ENCODE measurements at places on chromosomes 2 and 18.

GRCh38 chr2:31980674-31981356, 30.0 kb downstream of the MEMO1 start:
- no peak for DNase-seq

DNA sequence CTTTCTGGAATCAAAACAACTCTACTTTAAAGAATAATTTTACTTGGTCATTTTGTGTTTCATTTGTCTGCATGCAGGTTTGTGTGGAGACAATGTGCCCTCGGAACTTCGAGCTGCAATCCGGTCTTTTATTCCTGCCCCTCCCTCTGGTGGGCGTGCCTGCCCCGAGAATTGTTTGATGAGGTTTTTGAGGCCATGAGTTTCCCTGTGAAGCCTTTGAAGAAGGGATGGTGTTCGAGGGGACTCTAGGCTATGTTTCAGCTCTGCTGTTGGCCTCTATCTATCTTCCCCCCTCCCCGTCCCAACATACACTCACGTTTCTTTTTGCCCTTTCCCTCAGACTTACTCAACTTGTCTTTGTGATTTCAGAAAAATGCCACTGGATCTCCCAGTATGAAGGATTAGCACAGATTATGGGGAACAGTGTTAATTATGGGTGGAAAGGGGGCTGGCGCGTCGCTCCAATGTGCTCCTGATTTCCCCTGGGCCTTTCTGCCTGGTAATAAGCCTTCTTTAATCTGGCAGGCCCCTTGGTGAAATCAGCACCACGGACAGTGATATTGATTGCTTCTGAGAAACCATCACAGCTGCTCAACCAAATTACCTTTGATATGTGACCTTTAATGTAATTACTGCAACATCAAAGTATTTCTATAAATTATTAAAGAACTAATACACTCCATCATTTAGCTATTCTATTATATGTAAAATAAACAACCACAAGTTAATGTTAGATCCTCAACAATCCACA, 82.2 kb downstream of the CELF4 start:
- no peak for DNase-seq

- DNase-seq: no peak
Observed at GRCh38 chr2:151367571-151367970, 10.2 kb downstream of the TNFAIP6 start.

GRCh38 chr2:126527836-126528490, 128.0 kb upstream of the GYPC start:
- DNase-seq: peak; percentile 28

DNA sequence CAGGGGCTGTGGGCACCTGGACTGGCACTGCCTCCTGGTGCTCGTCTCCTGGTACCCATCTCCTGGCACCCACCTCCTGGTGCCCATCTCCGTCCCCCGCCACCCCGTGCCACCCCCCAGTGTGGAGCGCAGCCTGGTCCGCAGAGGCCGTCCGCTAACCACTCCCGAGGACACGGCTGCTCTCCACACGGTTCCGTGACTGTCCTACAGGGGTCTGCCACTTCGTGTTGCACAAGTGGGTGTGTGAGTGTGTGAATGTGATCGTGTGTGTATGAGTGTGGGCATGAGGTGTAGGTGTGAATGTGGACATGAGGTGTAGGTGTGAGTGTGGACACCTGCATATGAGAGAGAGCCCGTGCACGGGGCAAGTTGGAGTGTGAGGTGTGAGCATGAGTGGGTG, 119.4 kb upstream of the HS6ST1 start:
- DNase-seq: no peak

DNA sequence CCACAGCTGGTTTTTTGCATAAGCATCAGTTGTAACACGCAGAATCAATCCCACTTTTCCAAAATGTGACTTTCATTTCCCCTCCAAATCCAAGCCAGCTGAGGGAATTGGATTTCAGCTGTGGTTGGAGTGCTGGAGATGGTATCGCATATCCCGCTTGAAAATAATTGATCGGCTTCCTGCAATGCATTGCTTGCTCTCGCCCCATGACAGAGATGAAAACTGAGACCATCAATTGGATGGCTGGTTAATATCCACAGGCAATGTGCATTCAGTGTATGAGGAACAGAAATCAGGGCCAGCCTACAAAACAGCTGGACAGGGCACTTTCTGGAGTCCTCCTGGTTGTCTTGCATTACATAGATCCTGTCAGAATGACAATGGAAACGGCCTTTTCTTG, 135.3 kb downstream of the MAIP1 start:
- no peak for DNase-seq

DNA sequence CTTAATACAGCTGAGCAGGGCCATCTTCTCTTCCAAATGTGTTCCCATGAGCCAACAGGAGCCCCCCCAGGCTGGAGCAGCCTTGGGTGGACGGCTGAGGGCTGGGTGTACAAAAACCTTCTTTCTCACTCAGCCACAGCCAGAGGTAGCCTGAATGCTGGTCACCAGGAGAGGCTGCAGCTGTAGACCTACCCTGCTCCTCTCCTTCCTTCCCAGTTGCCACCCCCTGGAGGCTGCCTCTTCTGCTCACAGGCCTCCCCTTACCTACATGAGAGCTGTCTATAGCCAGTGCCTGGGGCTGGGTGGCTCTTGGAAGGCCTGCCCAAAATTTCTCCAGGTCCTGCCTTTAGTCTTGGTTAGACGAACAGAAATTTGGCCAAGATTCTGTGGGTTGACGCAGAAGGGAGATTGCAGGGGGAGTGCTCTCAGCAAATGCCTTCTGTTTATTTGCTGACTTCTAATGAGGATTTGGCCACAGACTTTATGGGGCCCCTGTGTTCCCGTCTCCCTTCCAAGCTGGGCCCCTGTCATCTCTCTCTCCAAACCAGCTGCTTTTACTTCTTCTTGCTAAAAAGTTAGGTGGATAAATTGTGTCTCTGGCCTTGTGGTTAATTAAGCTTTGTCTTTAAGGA, 18.3 kb downstream of the CELF4 start:
- DNase-seq: no peak

- no peak for DNase-seq
Observed at GRCh38 chr2:31770741-31771140, 190.0 kb upstream of the SRD5A2 start.

- no peak for DNase-seq
Observed at GRCh38 chr2:196166876-196167275, 4.5 kb downstream of the STK17B start.

GRCh38 chr18:62999392-62999791, 284.1 kb downstream of the PHLPP1 start:
- no peak for DNase-seq

- no peak for DNase-seq
Observed at GRCh38 chr18:55627007-55627406, 39.0 kb upstream of the TCF4 start.

Data from stimulated activated CD8-positive, alpha-beta memory T cell treated with anti-CD3 and anti-CD28 coated beads, Interleukin-4, amount 100 ng/mL, for 1 hour (primary cell).